ENCODE measurements at places on chromosomes 4 and X.
A peak's percentile ranks its signal among the peaks of the same experiment; 100 is the strongest.

DNA sequence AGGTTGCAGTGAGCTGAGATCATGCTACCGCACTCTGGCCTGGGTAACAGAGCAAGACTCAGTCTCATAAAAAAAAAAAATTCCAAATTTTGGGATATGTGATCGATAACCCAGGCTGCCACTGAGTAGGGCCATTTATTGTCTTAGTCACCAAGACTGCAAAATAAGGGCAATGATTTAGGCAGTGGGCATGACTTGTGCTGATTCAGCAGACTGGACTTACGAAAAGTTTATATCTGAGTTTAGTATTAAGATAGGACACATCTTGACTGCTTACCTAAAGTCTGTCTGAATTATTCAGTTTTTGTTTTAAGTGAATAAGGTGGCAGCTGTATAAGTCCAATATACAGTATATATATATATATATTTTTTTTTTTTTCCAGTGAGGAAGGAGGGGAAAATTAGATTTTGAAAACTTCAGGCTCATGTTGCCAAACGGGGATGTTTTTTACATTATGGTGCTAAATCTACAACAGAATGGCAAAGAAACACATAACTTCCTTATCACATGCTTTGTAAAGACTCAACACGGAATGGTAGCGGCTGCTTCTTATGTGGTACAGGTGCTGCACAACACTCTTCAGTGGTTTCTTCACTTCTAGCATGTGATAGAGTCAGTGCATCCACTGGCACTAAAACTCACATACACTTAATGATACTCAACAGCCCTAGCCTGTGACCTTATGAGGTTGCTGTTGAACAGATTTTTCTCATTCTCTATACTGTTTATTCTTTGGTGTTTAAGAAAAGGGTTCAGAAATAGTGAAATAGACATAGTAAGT, 6.5 kb downstream of the TEX13D start:
- no peak for DNase-seq

DNA sequence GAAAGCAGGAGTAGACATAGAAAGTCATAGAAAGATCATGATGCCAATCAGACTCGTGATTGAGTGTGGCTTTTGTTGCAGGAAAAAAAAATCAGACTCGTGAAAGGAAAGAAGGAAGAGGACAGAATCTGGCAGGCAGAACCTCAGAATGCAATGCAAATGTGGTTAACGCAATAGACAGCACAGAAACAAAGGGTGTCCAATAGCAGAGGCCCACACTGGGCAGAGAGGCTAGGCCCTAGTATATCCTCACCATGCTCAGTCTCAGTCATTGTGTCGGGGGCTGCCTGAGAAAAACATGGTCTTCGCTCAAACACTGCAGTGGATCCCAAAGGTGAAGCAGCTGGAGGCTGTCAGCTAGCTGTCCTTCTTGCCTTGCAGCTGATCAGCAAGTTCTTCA, 102.8 kb upstream of the MAOA start:
- DNase-seq, result no peak

- DNase-seq, result no peak
These were observed 587.5 kb upstream of the LCORL start for GRCh38 chr4:18608908-18609533.

- peak; percentile 43 for DNase-seq
These were observed 60.8 kb downstream of the REPS2 start for GRCh38 chrX:17007134-17007768.

GRCh38 chrX:19194285-19195242, 72.3 kb upstream of the ADGRG2 start:
- no peak for DNase-seq

DNA sequence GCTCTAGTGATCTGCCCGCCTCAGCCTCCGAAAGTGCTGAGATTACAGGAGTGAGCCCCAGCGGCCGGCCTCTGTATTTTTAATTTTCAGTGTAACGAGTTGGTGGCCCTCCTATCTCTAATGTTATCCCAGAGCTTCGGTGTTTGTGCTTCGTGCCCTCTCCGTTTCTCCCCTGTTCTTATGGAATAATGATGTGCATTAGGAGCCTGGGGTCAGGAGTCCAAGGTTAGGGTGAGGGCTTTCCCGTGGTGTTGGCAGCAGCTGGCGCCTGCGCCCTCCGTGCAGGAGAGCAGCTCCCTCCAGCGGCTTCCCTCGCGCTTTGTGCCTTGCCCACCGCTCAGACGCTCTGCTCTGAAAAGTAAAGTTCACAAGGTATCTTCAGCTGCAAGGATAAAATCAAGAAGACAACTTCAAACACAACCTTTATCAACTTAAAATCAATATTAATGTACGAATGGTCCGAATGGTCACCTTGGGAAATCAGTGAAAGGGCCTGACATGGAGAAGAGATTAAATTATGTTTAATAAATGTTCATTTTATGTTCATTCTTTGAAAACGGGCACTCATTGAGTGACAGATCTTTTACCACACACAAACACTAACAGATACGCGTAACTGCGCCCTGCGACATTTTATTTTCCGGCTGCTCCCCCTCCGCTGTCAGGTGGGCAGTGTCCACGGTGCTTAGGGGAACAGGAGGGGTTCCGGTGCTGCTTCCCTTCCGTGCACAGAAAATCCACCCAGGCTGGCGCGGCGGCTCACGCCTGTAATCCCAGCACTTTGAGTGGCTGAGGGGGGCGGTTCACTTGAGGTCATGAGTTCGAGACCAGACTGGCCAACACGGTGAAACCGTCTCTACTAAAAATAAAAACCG, 62.4 kb downstream of the TRAPPC11 start:
- peak; percentile 37 for DNase-seq

DNA sequence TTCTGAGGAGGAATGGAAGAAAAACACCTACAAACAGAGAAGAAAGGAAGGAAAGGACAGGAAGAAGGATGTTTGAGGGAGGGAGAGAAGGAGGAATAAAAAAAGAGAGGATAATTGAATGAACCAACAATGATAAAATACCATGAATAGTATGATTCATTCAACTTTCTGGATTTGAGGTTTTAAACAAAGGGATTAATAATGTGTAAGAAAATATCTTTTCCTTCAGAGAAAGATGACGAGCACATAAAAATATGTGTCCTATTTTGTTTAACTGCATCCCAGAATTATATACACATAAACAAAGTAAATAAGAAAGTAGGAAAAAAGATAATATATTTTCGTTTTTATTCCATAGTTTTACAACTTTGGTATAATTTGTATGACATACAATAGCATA, 1380.4 kb downstream of the STIM2 start:
- DNase-seq, result no peak

GRCh38 chr4:45661893-45662292, 462.0 kb downstream of the GABRG1 start:
- no peak for DNase-seq

DNA sequence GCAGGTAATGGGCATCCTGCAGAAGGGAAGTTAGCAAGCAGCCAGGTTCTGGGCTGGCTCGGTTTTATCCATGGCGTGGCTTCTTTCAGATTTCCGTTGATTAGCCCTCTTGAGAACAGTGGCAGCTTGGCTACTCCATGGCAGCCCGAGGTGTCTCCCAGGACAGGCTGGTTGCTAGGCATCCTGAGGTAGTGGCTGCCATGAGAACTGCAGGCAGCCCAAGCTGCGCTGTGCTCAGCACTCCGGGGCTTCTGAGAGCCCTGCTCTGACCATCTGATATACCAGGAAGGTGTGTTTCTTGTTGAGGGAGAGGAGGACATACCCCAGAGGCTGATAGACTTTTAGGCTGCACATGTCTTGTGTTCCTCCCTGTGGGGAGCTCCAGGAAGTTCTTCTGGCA, 253.4 kb upstream of the CASK start:
- no peak for DNase-seq

DNA sequence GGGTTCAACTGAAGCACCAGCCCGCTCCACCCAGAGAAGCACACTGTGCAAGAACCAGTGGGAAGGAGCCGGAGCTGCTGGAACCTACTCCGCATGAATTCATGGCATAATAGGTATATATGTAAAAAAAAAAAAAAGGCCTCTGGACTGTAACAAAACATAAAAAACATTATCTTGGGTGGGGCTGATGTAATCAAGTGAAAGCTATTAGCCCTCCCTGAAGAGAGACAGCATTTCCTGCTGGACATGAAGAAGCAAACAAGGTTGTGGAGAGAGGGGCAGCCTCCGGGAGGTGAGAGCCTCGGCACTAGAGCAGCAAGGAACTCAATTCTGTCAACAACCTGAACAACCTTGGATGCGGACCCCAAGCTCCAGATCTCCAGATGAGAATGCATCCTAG, 50.7 kb downstream of the PLAC1 start:
- peak; percentile 58 for DNase-seq

DNA sequence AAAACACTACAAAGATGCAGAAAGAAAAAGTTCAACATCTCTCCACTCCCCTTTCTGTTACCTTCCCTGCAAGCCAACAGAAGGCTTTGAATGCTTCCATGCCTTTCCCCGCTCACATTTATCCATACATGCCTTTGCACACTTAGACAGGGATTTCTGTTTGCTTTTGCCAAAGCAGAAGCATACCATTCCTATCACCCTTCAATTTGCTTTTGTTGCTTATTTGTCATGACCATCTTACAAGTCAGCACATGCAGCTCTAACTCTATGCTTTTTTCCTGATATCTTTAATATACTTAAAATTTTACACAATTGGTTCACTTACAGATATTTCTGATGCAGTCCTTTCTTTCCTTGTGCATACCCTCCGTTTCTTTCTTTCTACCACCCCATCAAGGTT, 169.6 kb downstream of the CORIN start:
- DNase-seq, result no peak

DNA sequence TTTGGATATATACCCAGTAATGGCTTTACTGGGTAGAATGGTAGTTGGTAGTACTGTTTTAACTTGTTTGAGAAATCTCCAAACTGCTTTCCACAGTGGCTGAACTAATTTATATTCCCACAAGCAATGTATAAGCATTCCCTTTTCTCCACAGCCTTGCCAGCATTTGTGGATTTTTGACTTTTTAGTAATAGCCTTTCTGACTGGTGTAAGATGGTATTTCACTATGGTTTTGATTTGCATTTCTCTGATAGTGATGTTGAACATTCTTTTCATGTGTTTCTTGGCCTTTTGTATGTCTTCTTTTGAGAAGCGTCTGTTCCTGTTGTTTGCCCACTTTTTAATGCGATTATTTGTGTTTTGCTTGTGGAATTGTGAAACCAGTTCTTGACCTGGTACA, 290.5 kb downstream of the BMPR1B start:
- DNase-seq, result peak; percentile 37

DNA sequence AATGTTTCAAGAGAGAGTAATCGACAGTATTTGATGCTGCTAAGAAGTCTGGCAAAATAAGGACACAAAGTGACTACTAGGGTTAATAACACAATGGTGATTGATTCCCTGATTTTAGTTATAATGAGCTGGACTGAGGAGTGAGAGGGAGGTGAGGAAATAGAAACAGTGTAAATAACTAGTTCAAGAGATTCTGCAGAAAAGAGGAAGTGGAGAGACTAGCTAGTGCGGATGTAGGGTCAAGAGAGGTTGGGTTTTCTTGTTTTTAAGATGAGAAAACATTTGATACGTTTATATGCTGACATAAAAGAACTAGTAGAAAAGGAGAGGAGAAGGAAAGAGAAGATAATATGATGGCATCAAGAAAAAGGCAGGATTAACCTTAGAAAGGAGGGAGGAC, 12.2 kb upstream of the TRPC5 start:
- DNase-seq, result no peak

DNA sequence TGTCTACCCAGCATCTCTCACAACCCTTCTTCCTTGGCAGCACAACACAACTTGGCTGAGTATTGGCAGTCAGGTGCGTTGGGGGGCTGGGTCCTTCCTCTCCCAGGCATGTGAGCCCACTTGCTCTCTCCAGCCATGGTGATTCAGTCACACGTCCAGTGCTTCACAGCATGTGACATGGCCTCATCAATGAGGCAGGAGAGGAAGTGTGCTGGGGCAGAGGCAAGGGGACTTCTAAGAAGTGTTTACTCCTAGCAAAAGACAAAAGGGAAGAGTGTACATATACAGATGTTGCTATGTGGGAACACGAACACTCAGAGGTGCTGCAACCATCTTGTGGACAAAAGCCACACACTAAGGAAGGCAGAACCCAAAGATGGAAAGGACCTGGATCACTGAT, 380.8 kb downstream of the FBXW7 start:
- no peak for DNase-seq

All from fibroblast of upper back skin (primary cell).